ENCODE measurements at places on chromosomes 2 and 18.

DNA sequence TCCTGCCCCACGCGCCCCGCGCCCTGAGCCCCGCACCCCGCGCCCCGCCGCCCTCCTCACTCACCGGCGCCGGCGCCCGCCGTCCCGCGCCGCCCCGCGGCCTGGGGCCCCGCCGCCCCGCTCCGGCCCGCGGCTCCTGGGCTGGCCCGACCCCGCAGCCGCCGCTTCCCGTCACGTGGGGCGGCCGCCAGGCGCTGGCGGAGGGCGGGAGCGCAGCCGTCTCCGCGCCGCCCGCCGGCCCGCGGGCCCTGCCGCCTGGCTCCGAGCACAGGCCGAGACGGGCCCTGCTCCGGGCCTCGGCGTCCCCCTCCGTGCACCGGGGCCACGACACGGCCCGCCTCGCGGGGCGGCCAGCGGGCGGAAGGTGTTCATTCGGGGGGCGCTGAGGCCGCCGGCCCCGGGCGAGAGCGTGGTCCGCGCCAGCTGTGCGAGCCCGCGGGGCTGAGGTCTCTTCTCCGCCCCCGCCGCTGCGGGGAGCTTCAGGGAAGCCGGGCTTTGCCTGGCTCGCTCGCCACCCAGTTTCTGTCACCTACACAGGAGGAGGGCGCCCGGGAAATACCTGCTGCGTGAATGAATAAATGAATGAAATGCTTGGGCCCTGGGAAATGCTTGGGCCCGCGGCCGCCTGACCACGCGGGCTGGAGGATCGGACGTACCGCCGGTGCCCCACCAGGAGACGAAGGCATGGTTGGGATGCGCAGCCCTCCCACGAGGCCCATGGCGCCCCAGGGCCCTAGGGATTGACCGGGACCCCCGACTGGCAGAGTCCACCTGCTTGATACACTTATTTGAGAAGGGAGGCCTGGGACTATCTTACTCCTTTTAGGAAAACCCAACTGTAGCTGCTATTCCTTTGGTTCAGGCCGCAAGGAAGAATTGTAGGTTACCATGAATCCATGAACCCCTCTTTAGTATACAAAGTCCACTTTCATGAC, at the start of gene TGFBRAP1:
TSS of gene TGFBRAP1 (minus strand) at position 175 of the 935 bp plus-strand sequence. CDS start 21,434 bp downstream, outside the sequence.
- peaks cover 43% of the 10 kb centered on the region for H3K4me1 ChIP-seq

GRCh38 chr2:8021921-8022320, 659.9 kb upstream of the ID2 start:
- no peak overlapping the region for H3K4me3 ChIP-seq
- no peak overlapping the region for H3K27ac ChIP-seq
- no peaks in the 10 kb centered on the region for H3K4me1 ChIP-seq
- no peaks in the 10 kb centered on the region for H3K36me3 ChIP-seq
- no peaks in the 10 kb centered on the region for H3K27me3 ChIP-seq
- no peak for DNase-seq

GRCh38 chr2:171072164-171072563, 88.5 kb downstream of the TLK1 start:
- no peaks in the 10 kb centered on the region for H3K27me3 ChIP-seq
- H3K4me3 ChIP-seq, result no peak overlapping the region
- no peak overlapping the region for H3K27ac ChIP-seq
- H3K36me3 ChIP-seq, result no peaks in the 10 kb centered on the region
- H3K4me1 ChIP-seq, result no peaks in the 10 kb centered on the region
- no peak for DNase-seq

GRCh38 chr2:159053161-159054031, 85.0 kb downstream of the TANC1 start:
- H3K27ac ChIP-seq, result no peak overlapping the region
- DNase-seq, result no peak
- no peaks in the 10 kb centered on the region for H3K36me3 ChIP-seq
- H3K4me1 ChIP-seq, result no peaks in the 10 kb centered on the region

DNA sequence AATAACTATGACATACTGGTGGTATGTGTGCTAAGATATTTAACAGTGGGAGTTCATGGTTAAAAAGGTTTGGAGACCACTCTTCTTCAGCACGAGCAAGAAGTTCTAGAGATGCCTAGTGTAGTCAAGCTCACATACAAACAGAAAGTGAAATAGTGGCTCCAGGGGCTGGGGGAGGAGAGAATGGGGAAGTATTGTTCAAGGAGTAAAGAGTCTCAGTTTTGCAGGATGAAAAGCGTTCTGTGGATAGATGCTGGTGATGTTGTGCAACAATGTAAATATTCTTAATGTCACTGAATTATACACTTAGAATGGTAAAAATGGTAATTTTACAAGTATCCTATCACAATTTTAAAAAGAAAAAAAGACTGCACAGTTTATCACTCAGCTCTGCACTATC, 29.0 kb upstream of the EPAS1 start:
- no peak overlapping the region for H3K27ac ChIP-seq
- no peaks in the 10 kb centered on the region for H3K27me3 ChIP-seq
- H3K4me3 ChIP-seq, result no peak overlapping the region
- DNase-seq, result no peak
